Fibroblast of the aortic adventitia (primary cell): ENCODE measurements at places on chromosomes 7 and 10.

DNA sequence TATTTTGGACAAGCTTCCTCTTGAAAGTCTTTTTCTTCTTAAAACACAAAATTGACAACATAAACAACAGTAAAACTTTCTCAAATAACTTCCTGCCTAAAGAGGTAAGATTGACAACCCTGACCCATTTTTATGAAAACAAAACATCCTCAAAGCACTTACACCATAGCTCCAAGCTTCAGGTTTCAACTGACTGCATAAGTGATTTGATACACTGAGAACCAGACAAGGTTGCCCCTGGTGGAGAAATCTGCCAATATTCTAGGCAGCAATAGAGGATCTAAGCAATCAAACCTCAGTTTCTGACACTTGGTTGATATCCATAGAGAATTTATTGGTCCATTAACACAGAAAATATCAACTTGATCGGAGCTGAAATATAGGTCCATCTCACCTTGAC is 147.8 kb downstream of the ELAPOR2 start:
- no peak for DNase-seq

GRCh38 chr10:127694580-127695193 is 42.3 kb upstream of the FOXI2 start:
- no peak for DNase-seq

DNA sequence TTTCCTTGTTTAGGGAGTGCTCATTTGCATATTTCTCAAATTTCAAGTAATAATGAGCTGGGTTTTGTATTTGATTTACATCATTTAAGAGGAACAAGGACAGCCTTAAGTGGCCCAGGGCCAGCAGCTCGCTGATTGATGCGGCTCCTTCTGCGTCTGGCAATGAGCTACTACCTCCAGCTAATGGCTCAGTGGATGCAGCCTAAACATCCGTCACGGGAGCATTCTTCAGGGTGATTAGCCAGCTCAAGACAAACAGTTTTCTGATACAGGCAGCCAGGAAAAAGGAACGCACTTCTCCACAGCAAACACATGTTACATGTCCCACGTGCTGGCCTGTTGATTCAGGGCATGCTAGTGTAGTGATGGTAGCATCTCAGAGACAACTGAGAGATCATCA is 169.3 kb upstream of the TCERG1L start:
- no peak for DNase-seq

DNA sequence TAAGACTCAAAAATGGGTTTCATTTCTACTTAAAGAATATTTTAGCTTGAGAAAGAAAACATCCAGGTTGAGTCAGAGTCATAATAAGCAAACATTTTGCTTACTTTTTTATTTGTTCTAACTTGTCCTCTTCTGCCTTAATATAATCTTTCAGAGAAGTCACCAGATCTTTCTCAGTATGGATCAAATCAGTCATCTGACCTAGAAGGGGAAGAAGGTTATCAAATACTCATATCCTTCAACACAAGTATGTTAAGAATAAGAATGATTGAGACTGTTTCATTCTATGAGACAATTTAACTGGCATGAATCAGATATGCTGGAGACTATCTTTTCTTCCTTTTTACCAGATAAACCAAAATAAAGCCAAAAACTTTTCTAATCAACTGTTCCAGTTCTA is 23.0 kb downstream of the P4HA1 start:
- no peak for DNase-seq

DNA sequence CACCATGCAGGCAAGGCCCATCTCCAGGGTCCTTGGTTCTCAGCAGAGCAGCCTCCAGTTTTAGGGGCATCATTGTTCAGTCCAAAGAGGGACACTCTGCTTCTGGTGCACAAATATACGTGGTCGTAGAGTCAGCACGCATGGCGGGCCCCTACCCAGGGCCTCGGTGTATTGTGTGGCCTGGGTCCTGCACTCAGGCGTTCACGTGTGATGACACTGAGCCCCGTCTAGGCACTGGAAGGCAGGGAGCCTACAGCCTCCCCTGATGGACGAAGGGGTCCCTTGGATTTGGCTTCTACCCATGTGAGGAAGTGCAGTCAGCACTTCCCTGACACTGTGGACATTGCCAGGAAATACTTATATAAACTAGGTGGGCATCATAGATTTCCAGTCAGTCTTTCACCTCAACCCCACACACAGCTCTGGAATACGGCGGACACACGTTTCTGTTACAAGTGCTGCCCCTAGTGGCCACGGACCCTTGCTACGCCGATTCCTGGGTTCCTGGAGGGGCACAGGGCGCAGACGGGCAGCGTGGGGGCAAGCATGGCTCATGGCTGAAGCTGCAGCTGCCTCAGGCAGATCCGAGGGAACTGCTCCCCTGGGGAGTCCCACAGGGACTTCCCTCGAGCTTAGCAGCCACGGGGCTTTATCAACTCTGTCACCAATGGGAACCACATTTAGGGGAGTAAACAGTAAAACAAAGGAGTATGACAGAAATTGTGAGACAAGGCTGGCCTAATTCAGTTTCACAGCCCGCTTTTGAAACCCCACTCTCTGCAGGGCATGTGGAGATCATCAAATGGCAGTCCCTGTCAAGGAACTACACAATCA is 25.4 kb downstream of the AIFM2 start:
- DNase-seq, result no peak

GRCh38 chr10:87505366-87506111 is 846 bp downstream of the MINPP1 start:
- peak; percentile 39 for DNase-seq

GRCh38 chr10:77590344-77591237 is 47.0 kb downstream of the KCNMA1 start:
- no peak for DNase-seq

- DNase-seq, result no peak
These were observed 98.7 kb downstream of the CALCR start for GRCh38 chr7:93475811-93476210.

GRCh38 chr7:107824858-107825257 is 21.8 kb upstream of the SLC26A3 start:
- DNase-seq, result no peak

DNA sequence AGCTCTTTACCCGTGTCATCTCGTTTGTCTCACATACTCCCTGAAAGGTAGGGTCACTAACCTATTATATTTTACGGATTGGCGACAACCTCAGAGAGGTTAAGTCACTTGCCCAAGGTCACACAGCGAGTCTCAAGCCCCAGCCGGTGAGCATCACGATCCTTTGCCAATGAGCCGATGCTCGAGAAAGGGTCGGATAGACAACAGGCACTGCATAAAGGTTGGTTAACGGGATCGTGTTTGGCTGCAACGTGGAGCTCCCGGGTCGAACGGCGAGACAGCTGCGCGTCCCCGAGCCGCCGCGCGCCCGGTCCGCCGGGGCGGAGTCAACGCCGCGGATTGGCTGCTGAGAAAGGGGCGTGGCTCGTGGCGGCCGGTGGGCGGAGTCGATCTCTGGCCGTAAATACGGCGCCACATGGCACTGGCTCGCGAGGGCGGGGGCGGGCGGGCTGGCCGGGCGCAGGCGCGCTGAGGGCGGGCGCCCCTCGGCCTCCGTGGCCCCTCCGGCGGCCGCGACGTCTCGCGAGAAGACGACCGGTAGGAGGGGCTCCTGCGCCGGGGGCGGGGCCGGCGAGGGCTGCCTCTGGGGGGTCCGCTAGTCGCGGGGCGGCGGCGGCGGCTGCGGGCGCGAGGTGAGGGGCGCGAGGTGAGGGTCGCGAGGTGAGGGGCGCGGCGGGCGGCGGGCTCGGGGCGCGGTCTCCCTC is at the start of gene CHST12:
TSS of gene CHST12 (plus strand) at position 598 of the 704 bp plus-strand sequence. CDS start 29,029 bp downstream, outside the sequence.
- peak; percentile 91 for DNase-seq

DNA sequence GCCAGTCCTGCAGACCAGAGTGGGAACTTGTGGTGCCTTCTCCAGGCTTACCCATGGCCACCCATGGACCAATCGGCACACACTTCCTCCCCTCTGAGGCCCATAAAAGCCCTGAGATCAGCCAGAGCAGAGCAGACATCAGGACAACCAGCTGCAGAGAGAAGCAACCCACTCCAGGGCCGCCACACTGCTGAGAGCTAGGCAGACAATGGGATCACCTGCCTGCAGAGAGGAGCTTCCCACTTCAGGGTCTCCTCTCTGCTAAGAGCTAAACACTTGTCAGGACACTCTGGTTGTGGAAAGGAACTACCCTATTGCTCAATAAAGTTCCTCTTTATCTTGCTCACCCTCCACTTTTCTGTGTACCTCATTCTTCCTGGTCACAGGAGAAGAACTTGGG is 34.0 kb downstream of the C7orf25 start:
- DNase-seq, result no peak

DNA sequence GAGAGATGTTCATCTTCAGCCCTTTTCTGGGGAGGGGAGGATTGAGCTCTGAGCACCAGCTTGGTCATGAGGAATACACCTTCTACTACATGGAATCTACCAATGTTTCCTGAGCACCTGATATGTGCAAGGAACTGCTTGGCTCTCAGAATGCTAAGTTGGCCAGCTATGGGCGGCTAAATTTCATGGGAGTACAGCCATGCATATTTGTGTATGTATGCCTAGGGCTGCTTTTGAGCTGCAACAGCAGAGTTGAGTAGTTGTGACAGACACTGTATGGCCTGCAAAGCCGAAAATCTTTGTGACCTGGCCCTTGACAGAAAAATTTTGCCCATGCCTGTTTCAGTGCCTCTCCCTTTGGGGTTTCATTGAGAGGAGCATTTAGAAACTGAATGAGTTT is 44.9 kb downstream of the NPY start:
- DNase-seq, result no peak

DNA sequence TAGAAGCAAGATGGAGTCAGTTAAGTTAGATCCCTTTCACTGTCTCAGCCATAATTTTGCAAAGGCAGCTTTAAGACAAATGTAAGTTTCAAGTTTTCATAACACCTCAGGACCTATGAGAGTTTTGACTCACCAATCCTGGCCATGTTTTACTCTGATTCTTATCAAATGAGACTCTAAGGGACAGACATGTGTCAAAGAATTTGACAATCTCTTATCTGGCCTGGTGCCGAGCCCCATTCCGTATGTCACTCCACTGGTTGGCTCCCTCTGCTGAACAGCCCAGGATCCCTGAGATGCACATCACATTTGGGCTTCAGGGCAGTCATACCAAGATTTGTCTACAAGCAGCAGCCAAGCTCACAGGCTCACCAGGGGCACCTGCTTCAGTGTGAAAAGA is 187.6 kb upstream of the STK17A start:
- no peak for DNase-seq

DNA sequence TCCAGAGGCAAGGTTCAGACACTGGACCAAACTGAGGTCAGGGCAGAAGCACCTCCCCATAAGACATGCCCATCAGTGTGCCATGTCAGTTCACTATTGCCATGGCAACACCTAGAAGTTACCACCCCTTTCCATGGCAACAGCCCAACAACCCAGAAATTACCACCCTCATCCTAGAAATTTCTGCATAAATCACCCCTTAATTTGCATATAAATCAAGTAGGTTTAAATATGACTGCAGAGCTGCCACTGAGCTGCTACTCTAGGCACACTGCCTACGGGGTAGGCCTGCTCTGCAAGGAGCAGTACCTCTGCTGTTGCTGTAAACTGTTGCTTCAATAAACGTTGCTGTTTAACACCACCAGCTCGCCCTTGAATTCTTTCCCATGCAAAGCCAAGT is 12.7 kb downstream of the STEAP2 start:
- no peak for DNase-seq

- no peak for DNase-seq
These were observed 128.4 kb downstream of the DGKI start for GRCh38 chr7:137718355-137718754.

GRCh38 chr10:12822126-12822892 is 179.2 kb downstream of the CCDC3 start:
- DNase-seq, result no peak

DNA sequence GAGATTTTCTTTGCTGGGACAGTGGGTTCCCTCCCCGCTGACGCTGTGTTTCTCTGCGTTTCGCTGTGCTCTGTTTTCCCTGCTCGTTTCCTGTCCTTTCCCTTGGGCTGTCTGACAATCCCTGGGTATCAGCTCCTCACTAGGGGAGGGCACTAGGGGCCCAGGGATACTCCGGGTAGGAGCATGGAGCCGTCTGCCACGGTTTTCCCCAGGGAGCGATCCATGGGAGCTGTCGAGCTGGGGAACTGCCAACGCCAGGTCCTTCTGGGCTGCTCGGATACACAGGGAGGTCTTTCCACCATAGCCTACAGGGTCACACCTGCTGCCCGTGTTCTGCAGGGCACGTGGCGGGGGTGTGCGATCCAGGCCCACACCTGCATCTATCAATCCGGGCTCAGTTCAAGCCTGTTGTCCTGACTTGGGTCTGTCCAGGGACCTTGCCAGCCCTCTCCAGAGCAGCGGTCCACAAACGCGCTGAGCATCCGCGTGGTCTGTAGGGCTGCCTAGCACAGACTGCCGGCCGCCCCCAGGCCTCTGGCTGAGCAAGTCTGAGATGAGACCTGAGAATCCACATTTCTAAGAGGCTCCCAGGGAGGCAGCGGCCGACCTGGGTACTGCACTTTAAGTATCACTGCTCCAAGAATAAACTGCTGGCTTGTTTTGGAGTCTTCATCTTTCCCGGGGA is 263.1 kb downstream of the ELFN1 start:
- DNase-seq, result no peak

DNA sequence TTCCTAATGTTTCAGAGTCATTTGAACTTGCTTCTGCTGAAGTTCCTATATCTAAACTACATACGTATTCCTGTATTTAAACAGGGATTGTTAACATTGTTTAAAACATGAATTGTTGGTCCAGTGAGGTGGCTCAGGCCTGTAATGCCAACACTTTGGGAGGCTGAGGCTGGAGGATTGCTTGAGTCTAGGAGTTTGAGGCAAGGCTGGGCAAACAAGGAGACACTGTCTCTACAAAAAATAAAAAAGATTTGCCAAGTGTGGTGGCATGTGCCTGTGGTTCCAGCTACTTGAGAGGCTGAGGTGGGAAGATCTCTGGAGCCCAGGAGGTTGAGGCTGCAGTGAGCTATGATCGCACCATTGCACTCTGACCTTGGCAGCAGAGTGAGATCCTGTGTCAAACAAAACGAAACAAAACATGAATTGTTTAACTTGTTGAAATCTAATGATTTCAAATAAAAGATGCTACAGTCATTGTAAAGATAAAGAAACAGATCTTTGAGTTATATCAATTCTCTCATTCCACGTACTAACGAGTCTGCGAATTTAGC is 809.4 kb downstream of the TYW1 start:
- DNase-seq, result no peak

- DNase-seq, result no peak
These were observed 37.8 kb downstream of the DNAJB12 start for GRCh38 chr10:72316748-72317435.

DNA sequence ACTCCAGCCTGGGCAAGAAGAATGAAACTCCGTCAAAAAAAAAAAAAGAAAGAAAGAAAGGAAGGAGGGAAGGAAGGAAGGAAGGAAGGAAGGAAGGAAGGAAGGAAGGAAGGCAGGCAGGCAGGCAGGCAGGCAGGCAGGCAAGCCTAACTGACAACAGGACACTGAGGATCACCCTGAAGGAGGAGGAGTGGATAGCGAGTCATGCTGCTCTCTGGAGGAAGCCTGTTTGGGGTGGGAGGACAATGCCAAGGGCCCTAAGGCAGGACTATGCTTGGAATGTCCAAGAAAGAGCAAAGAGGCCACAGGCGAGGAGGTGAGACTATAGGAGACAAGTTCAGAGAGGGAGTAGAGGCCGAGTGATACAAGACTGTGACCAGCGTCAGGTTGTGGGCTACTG is 107.0 kb upstream of the PARD3 start:
- no peak for DNase-seq
